ENCODE measurements at places on chromosomes 4 and X.

DNA sequence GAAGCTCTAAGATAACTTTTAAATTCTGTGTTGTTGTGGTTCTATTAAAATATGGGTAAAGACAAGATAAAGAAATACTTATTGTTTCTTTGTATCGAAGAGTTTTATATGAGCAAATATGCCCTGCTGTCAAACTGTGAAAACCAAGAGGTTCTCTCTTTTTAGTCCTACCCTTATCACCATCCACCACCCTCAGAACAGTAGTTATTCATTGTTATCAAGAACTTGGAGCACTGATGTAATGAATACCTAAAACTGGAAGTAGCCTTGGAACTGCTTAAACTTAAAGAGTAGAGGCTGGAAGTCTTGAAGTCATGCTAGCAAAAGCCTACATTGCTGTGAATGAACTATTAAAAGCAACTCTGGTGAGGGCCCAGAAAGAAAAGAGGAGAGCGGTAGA lies 9.2 kb downstream of the PIR start:
- no peak for DNase-seq

GRCh38 chr4:117429061-117429460 lies 343.7 kb upstream of the TRAM1L1 start:
- DNase-seq = no peak

DNA sequence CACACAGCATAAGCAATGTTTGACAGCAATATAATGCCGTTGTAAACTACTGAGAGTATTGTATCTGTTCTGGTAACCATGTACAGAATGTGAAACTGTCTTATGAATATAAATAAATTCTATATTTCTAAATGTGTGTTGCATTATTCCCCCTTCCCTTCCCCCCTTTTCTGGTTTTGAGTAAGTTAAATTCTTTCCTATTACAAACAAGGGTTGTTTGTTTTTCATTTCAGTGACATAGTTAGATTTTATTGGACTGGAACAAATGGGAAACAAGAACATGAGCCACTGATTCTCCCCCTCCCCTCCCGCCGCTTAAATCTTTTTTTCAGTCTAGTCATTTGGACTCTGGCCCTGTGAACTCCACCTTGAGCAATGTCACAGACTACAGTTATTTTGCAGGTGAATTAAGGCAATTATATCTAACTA lies 69.8 kb downstream of the GPAT3 start:
- DNase-seq = no peak

GRCh38 chr4:6464842-6465588 lies 7.4 kb downstream of the PPP2R2C start:
- DNase-seq = no peak

- DNase-seq = peak; percentile 59
These were observed at the start of gene GPR78 for GRCh38 chr4:8580321-8581093. Gene GPR78, plus strand, starts transcription at chr4:8580392. Its CDS starts 591 bp downstream, at chr4:8580983.

- no peak for DNase-seq
These were observed 53.7 kb downstream of the ANAPC10 start for GRCh38 chr4:145044341-145044740.

DNA sequence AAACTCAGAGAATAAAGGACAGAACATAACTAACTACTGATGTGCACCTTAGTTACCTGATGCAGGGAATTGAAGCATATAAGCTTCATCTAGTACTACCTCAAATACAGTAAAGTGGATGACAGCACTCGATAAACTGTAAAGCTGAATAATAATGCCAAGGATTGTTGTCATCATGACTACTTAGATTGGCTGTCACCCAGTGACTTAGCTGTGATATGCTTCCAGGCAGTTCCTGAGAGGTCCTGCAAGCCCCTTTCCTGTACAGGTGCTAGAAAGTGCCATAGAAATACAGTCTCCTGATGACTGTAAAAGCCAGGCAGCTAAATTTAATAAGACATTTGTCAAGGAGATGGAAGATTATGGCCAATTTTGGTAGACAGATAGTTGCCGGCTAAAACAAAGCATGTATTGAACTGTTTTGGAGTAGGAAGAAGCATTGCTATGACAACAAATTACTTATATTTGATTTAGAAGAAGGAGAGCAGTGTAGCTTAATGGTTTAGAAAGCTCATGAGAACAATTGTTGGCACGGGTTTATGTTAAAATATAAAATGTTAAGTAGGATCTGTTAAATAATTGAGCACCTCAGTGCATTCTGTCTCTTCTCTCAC lies 29.7 kb downstream of the TMEM164 start:
- no peak for DNase-seq

- no peak for DNase-seq
These were observed 20.7 kb upstream of the BCLAF3 start for GRCh38 chrX:20011608-20012007.
